ENCODE measurements at places on chromosomes 12 and 14.

DNA sequence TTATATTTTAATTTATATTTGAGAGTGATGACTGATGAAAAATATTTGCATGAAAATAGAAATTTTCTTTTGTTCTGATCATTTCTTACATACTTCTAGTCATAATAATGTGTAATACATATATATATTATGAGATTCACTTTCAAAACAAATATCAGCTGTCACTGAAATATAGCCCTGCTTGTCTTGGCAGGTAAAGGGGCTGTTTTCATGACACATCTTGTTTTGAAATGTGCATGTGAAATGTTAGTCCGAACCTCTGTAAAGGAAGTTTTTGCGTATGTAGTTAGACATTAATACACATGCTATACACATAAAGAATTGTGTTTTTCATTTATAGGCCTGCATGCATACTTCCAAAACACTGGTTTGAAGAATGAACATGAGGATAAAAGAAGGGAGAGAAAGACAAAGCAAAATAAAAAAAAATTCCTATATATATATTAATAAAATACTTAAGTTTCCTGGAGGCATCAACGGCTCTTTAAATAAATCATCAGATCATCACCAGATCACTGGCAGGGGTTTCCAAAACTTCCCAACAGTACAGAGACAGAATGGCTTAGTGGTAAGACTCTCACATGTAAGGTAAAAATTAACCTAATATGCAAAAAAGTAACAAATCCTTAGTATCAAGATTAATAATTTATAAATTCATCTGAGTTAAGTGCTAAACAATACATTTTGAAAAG, 60.1 kb downstream of the SEL1L start:
- DNase-seq = no peak

DNA sequence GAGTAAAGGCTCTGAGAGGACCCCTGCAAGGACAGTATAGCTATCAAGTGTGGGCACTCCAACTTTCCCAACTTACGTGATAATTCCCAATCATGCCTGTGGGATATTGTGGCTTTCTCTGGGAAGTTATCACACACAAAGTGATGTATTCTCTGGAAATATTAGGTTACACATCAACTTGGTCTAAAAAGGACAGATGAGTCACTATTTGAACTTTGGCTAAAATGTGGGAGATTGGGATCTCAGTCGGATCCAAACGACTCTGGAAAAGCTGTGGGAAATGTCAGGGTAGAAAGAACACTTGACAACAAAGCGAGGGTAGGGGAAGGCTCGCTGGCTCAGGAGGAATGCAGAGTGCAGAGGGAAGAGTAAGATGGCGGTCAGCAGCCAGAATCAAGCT, 1048.9 kb downstream of the BCL11B start:
- DNase-seq = no peak

- DNase-seq = no peak
Observed at GRCh38 chr14:77593501-77593961, 22.9 kb downstream of the SPTLC2 start.

DNA sequence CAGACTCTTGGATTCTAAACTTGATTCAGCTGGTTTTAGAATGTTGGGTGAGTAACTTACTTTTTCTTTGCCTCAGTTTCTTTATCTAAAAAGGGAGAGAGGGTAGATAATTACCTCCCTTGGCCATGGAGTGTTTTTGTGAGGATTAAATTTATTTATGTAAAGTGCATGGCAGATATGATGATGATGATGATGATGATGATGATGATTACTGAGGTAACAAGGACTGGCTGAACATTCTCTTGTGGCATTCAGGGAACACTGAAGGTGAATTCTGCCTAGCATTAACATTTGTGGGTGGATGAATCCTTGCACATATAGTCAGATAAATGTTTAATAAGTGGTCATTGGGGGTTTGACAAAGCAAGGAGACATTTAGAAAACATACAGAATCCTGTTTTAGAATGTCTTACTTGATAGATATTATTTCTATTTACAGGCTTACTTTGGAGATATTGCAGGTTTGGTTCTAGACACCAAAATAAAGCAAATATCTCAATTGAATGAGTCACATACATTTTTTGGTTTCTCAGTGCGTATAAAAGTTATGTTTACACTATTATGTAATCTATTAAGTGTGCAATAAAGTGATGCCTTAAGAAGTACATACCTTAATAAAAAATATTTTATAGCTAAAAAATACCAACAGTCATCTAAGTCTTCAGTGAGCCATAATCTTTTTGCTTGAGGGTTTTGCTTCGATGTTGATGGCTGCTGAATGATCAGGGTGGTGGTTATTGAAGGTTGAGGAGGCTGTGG, 123.2 kb downstream of the SNAPC1 start:
- no peak for DNase-seq

- DNase-seq = no peak
Observed at GRCh38 chr14:68575426-68575825, 217.4 kb downstream of the ZFP36L1 start.

DNA sequence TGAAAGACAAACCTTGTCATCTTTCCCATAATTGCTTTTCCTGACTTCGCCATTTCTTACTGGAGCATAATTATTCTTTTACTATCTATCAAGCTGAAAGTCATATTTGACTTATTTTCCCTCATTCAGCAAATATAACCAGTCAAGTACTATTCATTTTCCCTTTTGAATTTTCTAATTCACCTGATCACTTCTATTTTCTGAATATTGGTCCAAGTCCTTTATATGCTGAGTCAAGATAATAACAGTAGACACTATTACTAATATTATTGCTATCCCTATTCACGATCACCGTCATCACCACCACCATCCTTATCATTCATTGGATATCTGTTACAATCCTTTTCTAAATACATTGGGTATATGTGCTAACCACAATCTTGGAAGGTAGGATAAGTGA, 728.0 kb downstream of the NOVA1 start:
- DNase-seq = no peak

GRCh38 chr14:35557221-35557747, 23.3 kb downstream of the INSM2 start:
- DNase-seq = no peak

GRCh38 chr14:63993992-63994391, 141.2 kb downstream of the SYNE2 start:
- peak; percentile 2 for DNase-seq

DNA sequence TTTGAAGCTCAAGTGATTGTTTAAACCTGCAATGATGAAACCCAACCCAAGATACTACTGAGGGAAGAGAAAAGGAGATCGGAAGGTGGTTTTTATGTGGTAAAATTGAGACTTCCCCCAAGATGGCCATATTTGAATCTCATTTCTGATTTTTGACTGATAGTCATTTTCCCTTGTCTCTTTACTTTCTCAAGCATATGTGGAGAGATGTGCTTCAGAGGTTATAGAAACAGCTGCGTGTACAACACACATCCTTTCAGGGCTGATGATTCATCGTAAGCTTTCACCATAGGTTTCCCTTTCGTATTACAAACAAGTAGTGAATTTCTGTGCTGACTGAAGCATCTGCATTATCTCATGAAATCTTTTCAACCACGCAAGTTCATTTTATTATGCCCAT, 276.2 kb downstream of the EMP1 start:
- DNase-seq = peak; percentile 34

DNA sequence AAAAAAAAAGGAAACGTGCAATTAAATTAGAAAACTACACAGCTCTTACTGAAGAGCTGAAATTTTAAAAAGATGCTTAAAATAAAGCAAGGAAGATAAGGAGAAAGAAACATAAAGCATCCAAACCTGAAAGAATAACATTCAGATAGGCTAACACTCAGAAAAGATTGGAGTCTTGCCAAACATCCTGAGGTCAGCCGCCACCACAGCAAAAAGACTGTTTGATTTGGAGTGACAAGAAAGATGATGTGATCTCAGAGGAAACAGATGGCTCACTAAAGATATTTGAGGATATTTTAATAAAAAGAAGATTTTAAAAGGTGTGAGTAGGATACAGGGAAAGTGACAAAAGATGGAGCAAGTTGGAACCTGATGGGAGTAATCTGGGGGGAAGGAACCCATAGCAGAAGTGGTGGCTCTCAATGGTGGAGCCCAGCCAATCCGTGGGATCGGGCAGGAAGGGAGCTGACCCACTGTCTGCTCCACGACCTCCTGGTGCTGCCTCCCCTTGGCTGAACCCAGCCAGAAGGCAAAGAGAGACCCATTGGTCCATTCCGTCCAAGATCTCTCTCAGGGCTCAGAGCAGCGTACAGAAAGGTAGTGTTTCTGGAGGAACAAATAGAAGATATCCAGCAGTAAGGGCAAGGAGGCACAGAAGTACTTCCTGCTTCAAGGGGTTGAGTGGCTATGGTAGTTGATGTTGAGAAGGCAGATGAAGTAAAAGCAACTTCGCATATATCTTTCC, 469.6 kb downstream of the RGS6 start:
- peak; percentile 9 for DNase-seq

DNA sequence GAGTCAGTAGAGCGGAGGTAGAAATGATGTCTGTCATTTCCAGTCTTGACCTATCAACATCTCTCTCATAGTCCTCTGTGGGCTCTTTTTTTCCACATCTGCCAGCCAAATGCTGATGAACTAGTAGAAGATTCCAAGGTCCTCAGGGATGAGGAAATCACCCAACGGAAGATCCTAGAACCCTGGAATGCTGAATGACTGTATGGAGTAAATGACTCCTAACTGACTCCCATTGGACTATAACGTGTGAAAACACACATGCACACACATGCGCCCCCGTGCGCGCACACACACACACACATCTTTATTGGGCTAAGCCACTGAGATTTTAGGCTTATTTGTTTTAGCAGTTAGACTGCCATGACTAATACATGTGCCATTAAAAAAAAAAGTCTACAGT, 159.2 kb downstream of the MYRFL start:
- DNase-seq = no peak

DNA sequence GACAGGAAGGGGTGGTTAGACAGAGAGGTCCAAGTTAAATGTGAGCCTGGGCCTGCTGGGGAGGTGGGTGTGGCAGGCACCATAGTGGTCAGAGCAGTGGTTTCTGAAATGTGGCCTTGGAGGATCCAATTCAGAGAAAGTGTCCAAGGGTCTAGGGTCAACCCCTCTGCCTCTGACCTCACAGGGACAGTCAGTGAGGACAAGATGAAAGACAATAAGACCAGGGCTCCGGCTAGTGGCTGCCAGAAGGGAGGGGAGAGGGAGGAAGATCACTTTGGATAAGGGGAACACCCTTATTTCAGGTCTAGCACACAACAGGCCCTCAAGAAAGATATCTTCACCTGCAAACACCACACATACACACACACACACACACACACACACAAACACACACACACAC, 335.1 kb downstream of the MED13L start:
- DNase-seq = no peak

DNA sequence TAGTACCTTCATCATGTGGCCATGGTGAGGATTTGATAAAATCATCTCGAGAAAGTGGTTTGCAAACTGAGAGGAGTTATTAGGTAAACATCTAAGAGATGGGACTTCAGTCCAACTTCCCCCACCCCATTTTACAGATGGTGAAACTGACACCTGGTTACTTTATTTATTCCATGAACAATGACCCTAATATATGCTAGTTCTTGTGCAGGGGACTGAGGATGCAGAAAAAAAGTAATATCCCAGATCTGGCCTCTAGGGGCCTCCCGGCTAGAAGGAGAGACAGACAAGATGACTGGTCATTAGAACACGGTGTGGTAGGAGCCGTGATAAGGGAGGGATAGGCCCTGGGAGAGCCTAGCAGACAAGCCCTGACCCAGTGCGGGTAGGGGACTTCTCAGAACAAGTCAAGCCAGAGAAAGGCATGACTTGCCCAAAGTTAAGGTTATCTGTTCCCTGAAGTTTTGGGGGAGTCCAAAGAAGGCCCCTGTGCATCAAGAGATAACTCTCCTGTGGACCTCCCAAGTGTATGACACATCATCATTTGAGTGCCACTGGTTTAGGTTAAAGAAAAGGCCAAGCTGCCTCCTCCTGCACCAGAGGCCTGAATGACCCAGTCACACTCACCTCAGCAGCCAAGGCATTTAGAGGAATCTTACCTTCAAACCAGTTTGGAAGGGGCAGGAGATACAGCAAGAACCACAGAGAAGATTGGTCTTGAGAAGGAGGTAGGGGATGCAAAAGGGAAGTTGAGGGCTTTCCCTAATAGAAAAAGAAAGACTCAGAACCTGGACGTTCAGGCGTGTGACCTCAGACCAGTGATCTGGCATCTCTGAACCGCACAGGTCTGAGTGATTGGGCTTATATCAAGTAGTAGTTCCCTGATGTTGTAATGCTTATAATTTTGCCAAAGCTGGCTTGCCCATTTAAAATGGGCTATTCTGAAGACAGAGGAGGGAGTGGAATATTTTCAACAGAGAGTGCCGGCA, 1.6 kb downstream of the CMKLR1 start:
- peak; percentile 42 for DNase-seq

DNA sequence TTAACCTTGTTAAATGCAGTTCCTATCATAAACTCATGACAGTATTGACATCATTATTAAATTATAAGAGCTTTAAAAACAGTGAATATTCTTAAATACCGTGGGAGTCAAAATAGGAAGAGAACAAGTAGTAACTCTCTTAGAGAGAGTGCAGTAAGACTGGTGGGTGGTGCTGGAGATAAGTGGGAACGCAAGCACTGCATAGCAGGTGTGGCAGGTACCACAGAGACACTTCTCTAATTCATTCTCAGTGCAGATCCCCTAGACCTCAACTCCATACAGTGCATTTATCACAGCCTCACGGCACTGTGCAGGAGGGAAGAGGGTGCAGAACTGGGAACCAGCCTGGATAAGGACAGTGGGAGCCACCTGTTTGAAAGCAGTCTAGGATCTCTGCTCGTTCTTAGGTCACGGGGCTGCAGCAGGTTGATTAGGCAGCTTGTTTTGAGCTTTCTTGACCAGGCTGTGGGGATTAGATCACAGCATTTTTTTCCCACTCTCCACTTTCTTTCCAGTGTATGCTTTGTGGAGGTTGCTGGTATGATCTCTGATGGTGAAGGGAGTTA, 165.6 kb downstream of the PRKCH start:
- DNase-seq = no peak

DNA sequence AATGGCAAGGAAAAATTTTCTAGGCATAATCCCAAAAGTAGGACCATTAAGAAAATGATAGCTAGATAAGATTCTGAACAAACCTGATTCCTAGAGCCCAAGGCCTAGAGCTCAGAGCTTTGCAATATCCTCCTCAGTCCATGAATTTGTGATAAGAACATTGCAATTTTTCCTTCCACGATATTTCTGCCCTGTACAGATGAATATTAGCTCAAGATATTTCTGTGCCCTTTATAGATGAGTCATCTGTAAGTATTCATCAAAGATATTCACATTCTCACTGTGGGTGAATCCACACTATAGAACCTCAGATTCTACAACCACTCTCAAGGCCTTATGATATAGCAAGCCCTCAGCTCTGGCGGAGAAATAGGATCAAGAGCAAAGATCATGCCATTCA, 37.5 kb downstream of the EAPP start:
- DNase-seq = peak; percentile 29

DNA sequence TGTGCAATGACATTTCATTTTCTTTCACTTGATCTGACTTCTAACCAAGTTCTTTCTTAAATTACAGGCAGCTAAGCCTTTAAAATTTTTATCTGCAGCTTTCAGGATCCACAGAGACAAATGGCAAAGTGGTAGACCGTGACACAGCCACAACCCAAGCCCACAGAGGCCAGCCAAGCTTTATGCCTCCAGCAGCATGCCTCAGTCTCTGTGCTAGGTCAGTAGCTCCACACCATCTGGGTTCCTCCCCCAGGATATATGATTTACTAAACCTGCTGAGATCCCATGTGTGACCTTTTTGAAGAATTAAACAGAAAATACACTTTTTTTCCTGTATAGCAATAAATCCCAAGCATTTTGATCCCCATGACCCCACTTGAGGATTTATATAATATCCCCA, 290.4 kb upstream of the CAND1 start:
- DNase-seq = no peak

GRCh38 chr12:69052613-69053408, 119.8 kb upstream of the CPM start:
- peak; percentile 82 for DNase-seq

All from brain microvascular endothelial cell (primary cell).